ENCODE measurements at places on chromosomes 2 and 18.

- no peak for DNase-seq
Observed at GRCh38 chr2:69631402-69631801, 12.1 kb downstream of the AAK1 start.

DNA sequence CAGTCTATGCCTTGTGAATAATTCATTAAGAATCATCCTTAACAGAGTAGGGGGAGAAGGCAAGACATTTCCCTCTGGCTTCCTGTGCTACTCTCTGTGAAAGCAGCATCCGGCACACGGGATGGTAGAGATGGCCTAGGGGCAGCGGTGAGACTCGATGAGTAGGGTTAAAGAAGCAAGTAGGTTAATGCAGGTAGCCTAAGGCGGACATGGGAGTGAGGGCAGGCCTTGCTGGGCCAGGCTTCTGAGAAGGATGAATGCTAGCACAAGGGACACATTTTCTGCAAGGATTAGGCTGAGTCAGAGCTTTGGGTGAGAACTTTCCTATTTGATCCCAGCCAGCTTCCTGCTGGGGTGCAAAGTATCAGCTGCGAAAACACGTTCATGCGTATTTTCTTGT is 80.8 kb downstream of the NXPH2 start:
- DNase-seq = no peak

DNA sequence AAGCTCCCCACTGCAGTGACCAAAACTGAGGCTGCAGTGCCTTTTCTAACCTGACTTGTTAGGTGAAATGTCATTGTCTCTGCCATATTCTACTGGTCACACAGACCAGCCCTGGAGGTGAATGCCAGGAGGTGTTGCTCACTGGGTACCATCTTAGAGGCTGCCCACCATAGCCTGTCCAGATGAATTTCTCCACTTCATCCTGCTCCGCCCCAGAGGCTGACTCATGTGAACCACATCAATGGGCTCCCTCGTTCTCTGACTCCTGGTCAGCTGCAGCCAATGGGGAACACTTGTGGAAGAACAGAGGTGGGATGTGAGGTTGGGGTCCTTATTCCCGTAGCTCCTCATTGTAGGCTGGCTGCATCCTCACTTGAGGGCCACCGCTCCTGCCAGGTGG is 3.4 kb upstream of the NARS1 start:
- no peak for DNase-seq

- DNase-seq = no peak
Observed at GRCh38 chr2:240648155-240648649, 22.9 kb downstream of the GPR35 start.

DNA sequence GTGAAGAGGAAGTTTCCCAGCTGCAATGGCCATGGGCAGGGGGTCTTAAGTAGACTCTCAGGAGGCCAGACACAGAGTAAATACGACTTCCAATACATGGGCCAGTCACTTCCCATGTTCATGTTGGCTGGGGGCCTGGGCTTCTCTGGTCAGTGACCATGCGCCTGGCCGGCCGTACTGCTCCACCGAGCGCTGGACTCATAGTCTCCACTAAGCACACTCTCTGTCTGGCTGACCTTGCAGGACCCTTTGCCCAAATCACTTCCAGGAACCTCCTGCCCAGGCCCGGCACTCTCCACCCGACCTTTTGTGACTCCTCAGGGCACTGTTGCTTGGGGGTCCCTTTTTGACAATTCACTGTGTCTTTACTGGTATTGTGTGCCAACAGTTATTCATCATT is 69.3 kb downstream of the SOWAHC start:
- DNase-seq = no peak

DNA sequence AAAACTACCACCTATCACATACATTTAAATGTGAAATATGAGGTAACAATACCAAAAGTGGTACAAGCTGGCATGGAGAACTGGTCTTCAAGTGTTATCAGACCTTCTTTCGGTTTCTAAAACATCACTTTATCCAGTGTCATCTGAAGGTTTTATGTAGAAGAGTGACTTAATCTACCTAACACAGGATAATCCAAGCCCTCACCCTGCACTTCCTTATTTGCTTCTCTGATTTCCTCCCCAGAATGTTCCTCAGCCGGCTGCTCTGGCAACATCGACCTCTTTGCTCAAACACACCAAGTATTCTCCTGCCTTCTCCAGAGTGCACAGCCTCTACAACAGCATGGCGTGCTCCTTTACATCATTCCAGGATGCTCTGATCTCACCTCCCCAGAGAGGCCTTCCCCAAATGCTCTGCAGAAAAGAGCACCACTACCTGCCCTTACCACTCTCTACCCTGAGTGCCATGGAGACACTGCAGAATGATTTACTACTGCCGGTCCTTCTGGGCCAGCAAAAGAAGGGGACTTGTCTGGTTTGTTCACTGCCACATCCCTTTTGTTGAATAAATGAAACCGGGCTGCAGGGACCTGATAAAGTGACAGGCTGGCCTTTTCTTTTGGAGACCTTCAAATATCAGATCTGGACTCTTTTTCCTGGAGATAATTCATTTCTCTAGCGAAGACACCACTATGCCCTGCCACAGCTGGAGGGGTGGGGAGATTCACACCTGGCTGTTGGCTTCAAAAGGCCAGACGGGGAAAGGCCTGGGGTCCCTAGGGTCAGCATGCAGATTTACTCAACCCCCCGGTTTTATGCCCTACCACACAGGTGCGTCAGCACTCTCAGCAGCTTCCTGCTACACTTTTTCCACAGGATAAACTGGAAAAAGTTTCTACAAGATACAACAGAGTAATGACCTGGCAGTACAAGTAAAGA is 42.0 kb downstream of the TTR start:
- no peak for DNase-seq

DNA sequence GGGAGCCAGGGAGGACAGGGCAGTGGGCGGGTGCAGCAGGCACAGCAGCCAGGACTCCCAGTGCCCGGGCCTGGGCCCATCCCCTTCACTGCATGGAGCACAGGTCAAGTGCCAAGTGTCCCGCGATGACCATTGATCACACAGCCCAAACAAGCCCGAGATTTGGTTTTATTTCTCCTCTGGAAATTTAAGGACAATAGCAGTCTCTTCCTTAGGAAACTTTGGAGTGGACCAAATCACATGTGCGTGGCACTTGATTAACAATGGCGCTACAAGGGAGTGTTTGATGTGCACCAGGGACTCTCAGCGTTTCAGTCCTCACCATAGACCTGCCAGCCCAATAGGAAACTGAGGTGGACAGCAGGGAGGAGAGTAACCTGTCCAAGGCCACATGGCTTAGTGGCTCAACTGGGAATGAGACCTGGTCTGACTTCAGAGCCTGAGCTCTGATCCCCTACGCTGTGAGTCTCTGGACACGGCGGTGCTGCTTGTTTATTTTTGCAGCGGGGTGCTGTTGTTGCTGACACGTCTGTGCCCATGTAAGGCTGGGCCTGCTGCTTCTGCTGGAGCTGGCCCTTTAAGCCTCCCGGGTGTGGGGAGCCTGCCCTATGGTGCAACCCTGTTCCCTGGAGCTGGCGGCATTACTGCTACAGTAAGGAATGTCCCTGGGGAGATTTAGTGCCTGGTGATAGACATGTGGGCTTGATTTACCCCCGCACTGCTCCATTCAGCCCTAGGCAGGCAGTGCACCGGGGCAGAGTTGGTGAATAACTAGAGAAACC is 194.2 kb downstream of the INHBB start:
- no peak for DNase-seq

- DNase-seq = no peak
Observed at GRCh38 chr18:78494204-78495085, 485.2 kb upstream of the SALL3 start.

GRCh38 chr2:54503828-54504227 is 47.7 kb downstream of the SPTBN1 start:
- DNase-seq = no peak

- no peak for DNase-seq
Observed at GRCh38 chr2:3173031-3173430, 204.6 kb downstream of the EIPR1 start.

GRCh38 chr2:9330612-9331270 is 92.6 kb downstream of the ITGB1BP1 start:
- no peak for DNase-seq

Measured in central memory CD4-positive, alpha-beta T cell (primary cell).